Activated CD4-positive, alpha-beta T cell treated with anti-CD3 and anti-CD28 coated beads, Interleukin-10, Interleukin-2, amounts not matched to agents 100 ng/mL and 50 ng/mL, durations not matched to agents 16 hours and 8 hours (primary cell): ENCODE measurements at places on chromosomes 2 and 18.

DNA sequence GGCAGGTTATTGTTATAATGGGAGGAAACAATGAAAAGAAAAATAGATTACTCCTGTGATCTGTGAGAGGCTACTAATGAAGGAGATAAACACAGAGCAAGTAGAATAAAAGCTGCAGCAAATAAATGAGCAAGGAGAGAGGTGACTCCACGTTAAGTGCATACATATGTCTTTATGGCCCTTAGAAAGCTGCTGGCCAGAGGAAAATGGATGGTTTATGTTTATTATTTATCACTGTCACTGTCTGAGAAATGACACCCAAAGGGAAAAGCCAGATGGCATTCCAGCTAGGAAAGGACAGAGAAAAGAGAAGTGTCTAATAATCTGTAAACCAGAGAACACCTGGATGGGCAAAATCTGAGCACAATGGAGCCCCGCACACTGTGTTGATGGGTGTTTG is 122.9 kb upstream of the DDX18 start:
- no peak for DNase-seq

DNA sequence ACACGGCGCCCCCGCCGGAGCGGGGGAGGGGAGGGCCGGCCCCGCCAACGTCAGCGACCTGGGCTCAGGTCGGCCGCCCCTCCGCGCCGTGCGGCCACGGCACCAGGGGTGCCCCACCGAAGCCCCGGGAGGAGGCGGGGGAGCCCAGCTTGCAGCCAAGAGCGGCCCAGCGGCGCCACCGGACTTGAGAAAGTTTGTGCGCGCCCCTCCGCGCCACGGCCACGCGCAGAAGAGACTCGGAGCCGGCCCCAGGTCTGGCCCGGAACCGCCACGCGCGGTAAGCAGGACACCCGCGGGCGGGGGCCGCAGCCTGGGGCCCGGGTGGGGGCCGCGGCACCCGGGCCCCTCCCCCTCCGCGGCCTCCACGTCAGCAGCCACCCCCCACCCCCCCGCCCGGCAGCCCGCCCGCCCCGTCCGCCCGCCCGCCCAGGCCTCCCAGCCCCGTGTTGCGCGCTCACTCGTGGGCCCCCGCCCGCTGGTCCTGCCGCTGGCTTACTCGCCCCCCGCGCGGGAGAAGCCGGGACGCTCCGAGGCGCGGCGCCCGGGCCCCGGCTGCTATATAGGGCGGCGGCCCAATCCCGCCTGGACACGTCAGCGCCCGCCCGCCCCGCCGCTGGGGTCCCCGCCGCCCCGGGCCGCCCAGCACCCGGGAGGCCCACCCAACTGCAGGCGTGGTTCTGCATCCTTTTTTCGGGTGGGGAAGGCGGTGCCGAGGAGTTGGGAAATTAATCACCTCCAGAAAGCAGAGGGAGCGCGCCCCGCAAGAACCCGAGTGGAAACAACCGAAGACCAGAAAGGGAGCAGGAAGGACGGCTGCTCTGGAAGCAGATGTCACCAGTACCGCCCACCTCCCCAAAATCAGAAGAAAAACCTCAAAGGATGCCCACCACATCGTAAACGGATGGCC is 42.9 kb downstream of the HDLBP start:
- DNase-seq, result peak; percentile 65

GRCh38 chr18:67260841-67261240 is 255.7 kb downstream of the DSEL start:
- no peak for DNase-seq

DNA sequence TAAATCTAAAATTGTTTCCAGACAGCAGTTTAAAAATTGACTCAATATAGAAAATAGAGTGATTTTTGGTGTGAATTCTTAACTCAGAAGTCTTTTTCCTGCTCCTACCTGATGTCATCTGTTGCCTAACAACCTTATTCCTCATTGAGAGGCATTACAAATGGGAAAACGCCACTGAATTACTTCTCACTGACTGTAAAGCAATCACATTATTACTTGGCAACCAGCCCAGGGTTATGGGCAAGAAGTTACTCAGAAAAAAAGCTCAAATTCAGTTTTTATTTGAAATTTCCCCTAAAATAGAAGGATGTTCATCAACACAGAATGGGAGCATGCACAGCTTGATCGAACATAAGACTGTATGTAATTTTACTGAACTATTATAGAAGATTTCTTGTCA is 201.8 kb upstream of the GULP1 start:
- no peak for DNase-seq

GRCh38 chr2:240611601-240612210 is 13.6 kb upstream of the GPR35 start:
- DNase-seq, result peak; percentile 48

- DNase-seq, result no peak
Observed at GRCh38 chr18:37176621-37176934, 347.7 kb downstream of the KIAA1328 start.

- no peak for DNase-seq
Observed at GRCh38 chr2:120365236-120365793, 19.4 kb downstream of the INHBB start.

DNA sequence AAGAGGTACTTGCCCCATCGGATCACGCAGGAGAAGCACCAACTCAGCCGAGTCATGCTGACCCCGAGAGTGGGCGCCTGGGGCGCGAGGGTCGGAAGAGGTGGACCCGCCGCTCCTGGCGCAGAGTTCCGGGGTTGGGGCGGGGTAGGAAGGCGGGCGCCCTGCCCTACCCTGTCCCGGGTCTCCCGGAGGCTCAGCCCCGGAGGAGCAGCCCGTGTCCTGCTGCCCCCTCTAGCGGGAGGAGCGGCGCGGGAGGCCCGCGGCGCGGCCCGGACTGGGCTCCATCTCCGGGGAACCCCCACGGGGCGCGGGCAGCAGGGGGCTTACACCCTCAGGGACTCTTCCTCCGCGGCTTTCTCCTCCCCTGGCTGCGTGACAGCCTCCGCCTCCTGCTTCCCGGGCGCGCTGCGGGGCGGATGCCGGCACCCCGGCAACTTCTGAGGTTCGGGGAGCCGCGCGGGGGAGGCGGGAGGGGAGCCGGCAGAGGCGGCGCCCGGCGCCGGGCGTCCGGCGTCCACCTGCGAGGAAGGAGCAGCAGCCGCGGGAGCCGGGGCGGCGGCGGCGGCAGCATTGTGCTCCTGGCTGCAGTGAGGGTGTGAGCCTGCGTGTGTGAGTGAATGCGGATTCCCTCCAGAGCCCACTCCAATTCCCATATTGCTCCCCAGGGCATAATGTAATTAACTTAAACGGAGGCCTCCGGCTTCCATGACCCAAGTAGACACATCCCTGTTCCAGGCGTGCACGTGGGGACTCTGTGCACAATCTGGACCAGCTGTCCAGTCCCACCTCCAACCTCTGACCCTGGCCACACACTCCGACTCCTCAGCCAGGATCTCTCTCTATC is 7.6 kb upstream of the TNS1 start:
- DNase-seq, result peak; percentile 11

DNA sequence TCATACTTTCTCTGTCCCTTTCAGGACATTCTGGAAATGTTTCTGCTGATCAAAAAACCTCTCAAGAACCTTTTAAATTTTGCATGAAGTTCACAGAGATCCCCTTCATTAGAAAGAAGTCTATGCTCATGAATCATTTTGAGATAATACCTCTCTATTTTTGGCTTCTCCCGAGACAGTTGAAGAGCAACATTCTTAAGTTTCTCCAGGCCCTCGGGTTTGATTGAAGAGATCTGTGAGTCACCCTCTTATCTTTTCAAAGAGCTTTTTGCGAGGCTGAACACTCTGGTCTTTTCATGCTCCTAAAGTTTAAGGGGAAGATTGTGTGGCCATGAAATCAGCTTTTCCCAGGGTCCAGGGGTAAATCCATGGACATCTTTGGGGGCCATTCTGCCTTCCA is 354.2 kb downstream of the FBXO15 start:
- no peak for DNase-seq

DNA sequence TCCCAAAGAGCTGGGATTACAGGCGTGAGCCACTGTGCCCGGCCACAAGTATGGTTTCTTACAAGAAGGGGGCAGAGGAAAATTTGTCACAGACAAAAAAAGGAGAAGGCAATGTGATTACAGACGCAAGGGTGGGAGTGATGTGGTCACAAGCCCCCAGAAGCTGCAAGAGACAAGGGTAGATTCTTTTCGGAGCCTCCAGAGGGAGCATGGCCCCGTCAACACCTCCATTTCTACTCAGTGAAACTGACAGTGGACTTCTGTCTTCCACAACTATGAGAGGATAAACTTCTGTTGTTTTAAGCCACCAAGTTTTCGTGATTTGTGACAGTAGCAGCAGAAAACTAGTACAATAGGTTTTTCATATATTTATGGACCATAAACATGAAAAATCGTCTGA is 2.1 kb upstream of the TCF7L1 start:
- no peak for DNase-seq

DNA sequence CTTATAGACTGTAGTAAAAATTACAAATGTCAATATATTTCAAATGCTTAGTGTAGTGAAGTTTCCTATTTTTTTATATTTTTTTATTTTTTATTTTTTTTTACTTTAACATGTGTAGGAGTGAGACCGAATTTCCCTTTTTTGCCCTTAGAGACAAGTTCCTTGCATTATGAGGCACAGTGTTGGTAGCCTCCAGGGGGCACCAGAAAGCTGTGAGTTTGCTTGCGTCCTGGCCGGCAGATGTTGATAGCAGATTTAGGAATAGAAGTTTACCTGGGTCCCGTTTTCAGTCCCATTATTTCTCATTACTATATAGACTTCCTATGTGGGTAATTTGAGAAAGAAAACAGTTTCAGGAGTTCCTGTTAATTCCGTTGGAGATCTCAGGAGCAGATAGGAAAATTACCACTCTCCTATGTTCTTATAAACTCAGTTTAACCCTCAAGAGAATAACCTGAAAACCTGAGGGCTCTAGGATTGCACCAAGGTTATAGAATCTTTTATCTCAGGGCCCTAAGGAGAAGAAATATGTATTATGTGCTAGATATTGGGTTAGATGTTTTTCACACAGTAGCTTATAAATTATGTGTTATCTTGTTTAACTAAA is 157.5 kb upstream of the SESTD1 start:
- peak; percentile 48 for DNase-seq

- DNase-seq, result peak; percentile 14
Observed at GRCh38 chr18:22946217-22946616, 13.1 kb downstream of the RBBP8 start.

- DNase-seq, result no peak
Observed at GRCh38 chr18:44705075-44705675, 24.5 kb downstream of the SETBP1 start.
